Neural crest cell (in vitro differentiated cells): ENCODE measurements at places on chromosomes 6 and 20. TPM values are rescaled to one million over a fixed set of nuclear protein-coding genes. Genes with fewer than 3 reads are reported as not detected.

GRCh38 chr6:89360415-89360999 lies 8.0 kb upstream of the UBE2J1 start:
- H3K4me3 ChIP-seq, result no peak overlapping the region
- H3K36me3 ChIP-seq, result no peaks in the 10 kb centered on the region
- no peak for DNase-seq
- H3K27me3 ChIP-seq, result peaks cover 3% of the 10 kb centered on the region
- H3K4me1 ChIP-seq, result no peaks in the 10 kb centered on the region

- H3K4me1 ChIP-seq, result peaks cover 11% of the 10 kb centered on the region
- peaks cover 3% of the 10 kb centered on the region for H3K36me3 ChIP-seq
- H3K27me3 ChIP-seq, result no peaks in the 10 kb centered on the region
- H3K4me3 ChIP-seq, result peak overlapping the region; percentile 74
Observed at GRCh38 chr20:62404112-62404665, 2.9 kb downstream of the CABLES2 start.

CLDN20 gene
- not detected in 2 replicates for total RNA-seq

CAGE1 gene
- total RNA-seq, result 0.16 and 0.20 TPM in 2 replicates

DNA sequence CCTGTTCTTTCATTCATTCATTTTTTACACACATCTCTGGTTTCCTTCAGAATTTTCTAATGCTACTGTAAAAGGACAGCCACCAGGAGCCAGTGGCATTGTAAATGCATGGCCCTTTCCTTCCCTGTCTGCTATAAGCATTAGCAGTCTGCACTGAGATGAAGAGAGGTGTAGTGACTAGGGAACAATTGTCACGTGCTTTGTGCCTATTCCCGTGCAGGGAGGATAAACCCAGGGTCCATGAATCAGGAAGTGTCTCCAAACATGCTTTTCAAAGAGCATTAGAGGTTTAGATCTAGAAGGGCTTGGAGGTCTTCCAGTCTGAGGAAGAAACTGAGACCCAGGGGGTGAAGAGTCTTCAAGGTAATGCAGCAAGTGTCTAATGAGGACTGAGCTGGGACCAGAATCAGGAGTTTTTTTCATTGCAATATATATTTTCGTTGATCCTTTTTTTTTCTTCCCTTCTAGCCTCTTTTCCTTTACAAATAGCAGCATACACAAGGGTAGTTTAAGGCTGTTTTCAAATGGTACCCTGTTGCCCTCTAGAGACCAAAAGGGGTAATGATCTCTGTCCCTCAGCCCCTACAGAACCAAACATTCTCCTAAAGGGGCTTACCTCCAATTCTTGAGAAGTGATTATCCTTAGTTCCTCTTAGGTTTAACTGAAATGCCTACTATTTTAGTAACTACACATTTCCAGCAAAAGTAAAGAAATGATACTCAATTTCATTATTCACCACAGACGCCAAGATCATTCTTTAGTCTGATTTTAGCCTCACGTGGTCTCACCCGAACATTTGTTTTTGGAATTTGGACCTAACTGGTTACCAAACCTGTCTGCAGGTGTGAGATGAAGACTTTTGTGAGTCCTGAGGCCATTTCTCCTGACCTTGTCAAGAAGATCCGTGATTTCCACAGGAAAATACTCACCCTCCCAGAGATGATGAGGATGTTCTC lies 6.6 kb downstream of the TRIM15 start:
- H3K4me3 ChIP-seq, result no peak overlapping the region
- H3K4me1 ChIP-seq, result peaks cover 5% of the 10 kb centered on the region
- DNase-seq, result no peak
- H3K27ac ChIP-seq, result no peak overlapping the region
- no peaks in the 10 kb centered on the region for H3K36me3 ChIP-seq

DNA sequence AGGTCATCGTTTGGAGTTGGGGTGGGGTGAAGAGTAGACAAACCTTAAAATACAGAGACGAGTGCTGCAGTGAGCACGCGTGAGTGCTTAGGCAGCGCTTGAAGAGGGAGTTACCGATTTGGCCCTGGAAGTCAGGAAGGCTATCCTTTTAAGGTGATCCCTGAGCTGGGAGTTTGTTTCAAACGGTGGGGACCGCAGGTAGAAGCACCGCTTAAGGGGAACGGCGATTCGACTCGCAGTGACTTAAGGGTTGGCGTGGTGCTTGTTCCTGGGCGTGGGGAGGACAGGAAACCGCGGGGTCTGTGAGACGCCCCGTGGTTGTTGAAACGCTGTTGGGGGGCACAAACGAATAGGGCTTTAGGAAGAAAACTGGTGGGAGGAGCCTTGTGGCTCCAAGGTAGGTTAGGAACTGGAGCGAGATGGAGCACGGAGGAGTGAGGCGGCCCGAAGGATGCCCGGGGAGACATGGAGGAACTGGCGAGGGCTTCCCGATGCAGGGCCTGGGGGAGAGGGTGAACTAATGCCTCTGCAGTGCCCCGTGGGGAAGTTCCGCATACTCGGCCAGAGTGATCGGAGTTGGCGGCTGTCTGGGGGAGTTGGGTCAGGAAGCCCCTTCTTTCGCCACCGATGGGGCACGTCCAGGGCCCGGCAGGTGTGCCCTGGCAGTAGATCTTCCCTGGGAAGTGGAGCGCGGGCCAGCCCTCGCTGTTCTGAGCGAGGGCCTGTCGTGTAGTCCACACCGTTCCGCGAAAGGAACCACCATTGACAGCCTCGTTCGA lies 1.3 kb upstream of the CDYL start:
- peak; percentile 20 for DNase-seq
- H3K4me1 ChIP-seq, result peaks cover 32% of the 10 kb centered on the region
